ENCODE measurements at places on chromosomes 1 and 21.

DNA sequence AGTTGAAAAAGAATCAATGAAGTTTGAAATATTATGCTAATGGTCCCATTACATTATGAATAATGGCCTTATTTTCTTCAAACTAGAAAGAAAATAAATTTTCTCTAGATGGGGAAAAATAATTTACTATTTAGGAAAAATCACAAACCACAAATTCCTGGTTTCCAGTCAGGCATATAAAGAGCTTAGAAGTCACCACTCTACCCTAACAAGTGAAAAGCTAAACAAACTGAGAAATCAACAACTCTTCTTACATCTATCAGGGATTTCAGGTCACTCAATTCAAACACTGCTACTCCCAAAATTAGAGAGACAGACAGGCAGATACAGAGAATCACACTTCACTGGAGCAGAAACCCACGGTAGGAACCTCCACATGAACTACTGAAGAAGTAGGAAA is 82.1 kb upstream of the LRRC7 start:
- no peak for DNase-seq

DNA sequence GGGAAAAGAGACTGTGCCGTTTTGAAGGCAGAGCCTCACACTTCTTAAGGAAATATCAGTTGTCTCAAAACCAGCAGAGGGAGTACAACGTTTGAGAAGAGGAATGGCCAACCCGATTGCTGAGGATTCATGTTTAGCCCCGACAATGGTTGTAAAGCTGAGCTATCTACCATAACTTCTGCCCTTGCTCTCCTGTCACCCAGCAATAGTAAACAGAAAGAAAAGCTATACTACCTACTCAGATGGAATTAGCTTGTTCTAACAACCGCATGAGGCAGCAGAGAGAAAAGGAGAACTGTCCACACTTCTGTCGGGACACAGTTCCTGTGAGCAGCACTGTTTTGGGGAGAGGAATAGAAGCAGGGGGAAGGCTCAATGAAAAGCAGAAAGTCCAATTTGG is 91.2 kb downstream of the SLC45A1 start:
- no peak for DNase-seq

DNA sequence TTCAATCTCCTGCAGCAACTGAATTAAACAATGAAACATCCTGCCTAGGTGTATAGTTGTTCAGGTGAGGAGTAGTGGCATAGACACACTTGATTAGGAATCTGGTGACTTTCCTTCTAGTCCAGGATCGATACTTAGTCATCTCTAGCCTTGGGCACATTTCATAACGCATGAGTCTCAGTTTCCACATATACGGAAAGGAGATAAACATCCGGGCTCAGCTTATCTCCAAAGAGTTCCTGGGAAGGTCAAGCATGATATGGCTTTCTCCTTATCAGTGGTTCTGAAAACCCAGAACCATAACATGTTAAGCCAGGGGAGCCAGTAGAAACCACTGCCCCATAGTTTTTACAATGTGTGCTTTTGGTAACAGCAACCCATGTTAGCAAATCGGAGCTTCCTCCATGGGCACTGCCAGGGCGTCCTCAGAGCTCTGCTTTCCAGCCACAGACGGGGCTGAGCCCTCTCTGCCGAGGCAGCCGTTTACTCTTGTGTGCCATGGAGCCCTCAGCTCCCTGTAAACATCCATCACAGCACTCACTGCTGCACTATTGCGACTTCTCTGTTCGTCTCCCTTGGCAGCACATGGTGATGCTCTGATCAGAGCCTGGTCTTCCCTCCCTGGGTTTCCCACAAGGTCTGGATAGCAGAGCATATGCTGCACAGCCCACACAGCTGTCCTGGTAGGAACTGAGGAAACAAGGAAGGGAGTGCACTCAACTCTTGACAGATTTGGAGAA is 34.6 kb downstream of the RUNX1 start:
- DNase-seq: no peak

- DNase-seq: peak; percentile 81
These were observed 137.8 kb downstream of the BARHL2 start for GRCh38 chr1:90579212-90579802.

DNA sequence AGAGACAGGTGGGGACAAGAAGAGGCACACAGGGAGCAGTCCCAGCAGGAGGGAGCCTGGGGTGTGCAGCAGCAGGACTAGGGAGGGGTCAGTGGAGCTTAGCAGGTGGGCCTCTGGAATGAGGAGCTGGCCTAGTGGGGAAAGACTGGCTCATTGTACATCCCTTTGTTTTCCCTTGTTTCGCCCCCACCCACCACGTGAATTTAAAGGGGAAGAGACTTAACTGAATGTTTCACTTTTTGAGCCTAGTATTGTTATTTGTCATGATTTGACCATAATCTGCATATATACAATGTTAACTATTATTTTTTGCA is 181.7 kb downstream of the DHRS3 start:
- no peak for DNase-seq

DNA sequence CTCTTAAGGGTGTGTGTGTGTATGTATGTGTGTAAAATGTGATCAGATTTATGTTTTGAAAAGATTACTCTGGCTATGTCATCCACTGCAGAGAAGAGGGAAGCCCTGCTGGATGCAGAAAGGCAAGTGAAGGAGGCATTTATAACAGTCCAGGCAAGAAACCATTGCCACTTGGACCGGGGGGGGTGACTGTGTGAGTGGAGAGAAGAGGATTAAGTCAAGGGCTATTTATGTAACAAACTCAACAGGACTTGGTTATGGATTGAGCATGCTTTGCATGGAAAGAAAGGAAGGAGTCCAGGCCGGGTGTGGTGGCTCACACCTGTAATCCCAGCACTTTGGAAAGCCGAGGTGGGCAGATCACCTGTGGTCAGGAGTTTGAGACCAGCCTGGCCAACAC is 143.0 kb downstream of the URB2 start:
- DNase-seq: peak; percentile 21

- DNase-seq: no peak
These were observed 150.1 kb upstream of the FGGY start for GRCh38 chr1:59146651-59147358.

All from NCI-H82 (cell line).